Hypothalamus (tissue), 51 donors: ENCODE measurements at places on chromosomes 1 and 21.

DNA sequence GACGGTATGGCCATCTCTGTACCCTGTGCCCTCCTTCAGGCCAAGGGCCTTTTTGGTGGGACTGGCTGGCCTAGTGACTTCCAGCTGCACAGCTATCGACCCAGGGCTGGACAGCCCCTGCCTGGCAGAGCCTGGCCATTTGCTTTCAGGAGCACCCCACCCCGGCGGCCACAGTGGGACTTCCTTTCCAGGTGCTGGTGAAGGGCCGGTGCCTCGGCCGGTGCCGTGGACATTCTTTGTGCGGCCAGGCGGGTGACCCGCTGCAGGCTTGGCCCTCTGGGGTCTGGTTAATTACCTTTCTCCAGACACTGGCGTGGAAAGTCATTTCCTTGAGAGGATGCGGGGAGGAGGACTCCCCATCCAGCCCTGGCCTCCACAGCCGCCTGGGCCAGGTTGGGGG, 50.1 kb downstream of the PRDM16 start:
- DNase-seq = no peak

DNA sequence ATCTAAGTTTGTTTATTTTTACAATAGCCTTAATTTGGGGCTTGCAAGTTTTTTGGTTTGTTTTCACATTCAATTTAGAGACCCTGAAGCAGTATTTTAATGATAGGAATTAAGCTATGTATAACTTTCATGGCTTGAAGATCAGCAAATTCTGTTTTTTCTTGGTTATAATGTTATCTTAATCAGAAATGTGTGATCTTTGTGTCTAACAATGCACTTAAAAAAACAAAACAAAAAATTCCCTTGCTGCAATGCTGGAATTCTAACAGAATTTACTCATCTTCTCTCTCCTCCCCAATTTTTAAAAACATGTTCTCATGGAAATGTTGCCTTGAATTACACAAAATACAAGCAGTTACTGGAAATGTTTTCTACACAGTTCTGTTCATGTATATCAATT, 113.1 kb downstream of the OLFML2B start:
- DNase-seq = no peak

DNA sequence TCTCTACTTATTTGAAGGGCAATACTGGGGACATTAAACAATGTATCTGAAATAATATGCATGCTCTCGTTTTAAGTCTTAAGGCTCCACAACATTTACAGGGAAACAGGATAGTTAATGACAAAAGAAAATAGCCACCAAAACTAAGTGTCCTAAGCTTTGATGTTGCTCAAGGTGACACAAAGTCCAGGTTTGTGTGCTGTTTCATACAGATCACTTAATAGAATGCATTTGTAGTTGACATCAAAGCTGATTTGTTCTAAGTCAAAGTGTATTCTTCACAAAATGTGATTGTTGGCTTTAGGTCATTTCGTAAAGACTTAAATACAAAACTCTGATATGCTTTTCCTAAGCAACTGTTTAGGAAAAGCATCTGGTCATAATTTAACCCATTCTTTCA, 37.5 kb upstream of the MTR start:
- DNase-seq = no peak

- DNase-seq = no peak
These were observed at the start of gene TSTD1 for GRCh38 chr1:161038523-161039153. TSTD1 (minus strand) TSS chr1:161038964; CDS start chr1:161038889, 75 bp downstream.

- DNase-seq = no peak
These were observed 124.8 kb upstream of the LMO4 start for GRCh38 chr1:87203904-87204303.

DNA sequence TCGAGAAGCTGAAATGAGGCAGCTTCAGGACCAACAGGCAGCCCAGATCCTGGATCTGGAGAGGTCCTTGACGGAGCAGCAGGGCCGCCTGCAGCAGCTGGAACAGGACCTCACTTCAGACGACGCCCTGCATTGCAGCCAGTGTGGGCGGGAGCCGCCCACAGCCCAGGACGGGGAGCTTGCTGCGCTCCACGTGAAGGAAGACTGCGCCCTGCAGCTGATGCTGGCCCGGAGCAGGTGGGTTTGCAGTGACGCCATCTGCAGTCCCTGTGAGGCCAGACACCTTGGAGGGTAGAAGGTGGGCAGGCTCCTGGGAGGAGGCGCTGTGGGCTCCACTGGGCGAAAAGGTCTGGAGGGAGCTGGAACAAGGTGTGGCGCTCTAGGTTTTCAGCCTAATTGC, 39.7 kb downstream of the PCNT start:
- no peak for DNase-seq

GRCh38 chr1:37808369-37809319, 636 bp upstream of the YRDC start:
- peak; percentile 86 for DNase-seq

- no peak for DNase-seq
These were observed 4.1 kb downstream of the ABCD3 start for GRCh38 chr1:94422115-94422820.

DNA sequence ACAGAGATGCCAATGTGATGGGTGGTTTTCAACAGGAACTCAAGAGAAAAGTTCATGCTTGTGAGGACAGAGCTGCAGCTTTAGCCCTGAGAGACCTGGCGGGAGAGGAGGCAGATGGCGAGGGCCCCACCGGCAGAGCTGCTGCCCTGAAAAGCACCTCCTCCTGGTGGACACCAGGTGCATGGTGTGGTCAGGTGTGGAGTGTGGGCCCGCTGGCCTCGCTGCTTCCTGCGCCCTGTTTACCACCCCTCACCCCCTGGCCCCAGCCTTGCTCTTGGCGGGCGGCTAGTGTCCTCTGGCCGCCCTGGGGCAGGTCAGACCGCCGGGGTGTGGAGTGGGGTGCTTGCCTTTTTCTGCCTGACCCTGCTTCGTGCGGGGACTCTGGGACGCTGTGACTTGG, 42.8 kb downstream of the PRKCZ start:
- no peak for DNase-seq

- no peak for DNase-seq
These were observed 40.3 kb downstream of the MDM4 start for GRCh38 chr1:204556458-204557052.

GRCh38 chr1:234327577-234328164, 45.6 kb upstream of the COA6 start:
- DNase-seq = no peak

- no peak for DNase-seq
These were observed 24.4 kb upstream of the PTPRF start for GRCh38 chr1:43506233-43506632.

DNA sequence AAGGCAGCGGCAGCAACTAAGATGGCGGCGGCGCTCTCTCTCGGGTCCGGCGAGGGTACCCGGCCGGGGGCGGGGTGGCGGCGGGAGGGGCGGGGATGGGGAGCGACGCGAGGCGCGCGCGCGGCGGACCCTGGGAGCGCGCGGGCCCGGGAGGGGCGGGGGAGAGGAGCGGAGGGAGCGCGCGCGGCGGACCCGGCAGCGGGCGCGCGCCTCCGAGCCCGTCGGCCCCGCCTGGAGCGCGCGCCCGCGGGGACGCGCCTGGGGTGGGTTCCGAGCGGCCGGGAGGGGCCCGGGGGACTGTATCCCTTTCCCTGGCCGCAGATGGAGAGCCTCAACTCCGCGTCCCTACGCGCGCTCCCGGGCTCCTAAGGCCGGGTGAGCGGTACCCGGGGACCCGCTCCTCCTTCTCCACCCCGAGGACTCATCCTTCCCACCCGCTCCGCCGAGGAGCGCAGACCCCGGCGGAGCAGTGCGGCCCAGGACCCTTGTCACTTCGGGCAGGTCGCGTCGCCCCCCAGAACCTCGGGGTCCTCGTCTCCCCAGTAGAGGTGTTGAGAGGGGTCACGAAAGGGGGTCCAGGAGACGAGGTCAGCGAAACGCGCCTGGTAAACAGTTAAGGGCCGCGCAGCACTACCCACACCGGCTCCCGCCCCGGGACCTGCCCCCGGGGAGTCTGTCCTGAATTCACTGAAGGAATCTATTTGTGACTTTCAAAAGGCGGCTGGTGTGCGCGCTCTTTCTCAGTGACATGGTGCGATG, at the start of gene CLSTN1:
Gene CLSTN1 (minus strand): TSS at position 23 of the 759 bp plus-strand sequence. CDS start 232 bp downstream, outside the sequence.
- peak; percentile 83 for DNase-seq

DNA sequence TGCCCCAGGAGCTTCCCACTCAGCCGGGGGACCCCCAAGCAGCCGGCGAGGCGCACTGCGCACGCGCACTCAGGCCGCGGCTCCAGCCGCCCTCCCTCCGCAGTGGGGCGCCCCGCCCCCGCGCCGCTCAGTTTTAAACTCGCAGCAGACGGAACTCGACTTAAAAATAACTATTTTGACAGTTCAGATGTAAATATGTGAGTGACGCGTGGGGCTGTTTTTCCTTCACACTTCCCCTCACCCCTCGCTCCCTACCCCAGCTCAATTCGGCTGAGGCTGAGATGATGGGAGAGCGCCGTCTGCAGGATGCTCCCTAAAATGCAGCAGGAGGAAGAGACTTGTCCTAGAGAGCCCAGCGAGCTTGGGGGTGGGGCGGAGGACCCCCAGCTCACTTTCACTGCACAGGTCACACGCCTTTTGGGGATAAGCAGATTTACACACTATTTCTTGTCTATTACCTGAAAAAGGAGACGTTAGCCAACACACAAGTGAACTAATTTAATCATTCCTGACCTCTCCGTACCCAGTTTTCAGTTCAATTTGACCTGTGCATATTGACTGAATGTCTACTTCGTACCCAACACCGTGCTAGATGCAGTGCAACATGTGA, 8.9 kb upstream of the LEMD1 start:
- DNase-seq = peak; percentile 46

GRCh38 chr1:106224426-106224825, 832.0 kb upstream of the PRMT6 start:
- DNase-seq = no peak

DNA sequence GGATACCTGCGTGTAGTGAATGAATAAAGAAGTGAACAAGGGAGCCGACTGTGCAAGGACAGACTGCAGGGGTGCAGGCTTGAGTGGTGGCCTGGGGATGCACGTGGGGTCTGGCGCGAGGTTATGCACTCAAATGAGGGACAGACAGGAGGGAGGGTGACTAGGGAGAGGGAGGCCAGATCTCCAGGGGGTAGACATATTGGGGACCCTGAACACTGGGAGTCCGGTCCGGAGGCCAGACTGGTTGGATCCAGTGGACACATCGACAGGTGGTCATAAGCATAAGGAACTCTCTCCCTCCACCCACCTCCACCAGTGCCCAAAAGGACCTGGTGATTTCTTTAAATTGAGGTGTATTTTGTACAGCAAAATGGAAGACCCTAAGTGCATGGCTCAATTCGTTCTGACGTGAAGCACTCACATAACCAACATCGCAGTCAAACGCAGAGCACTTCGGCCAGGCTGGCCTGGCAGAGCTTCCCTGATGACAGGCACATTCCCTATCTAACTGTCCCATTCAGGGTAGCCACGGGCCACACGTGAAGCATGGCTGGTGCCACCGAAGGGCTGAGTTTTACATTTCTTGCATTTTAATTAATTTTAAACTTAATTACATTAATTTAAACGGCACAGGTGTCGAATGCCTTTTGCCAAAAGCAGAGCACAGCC, 14.0 kb downstream of the WNT3A start:
- no peak for DNase-seq

- no peak for DNase-seq
These were observed 9.1 kb upstream of the IFI16 start for GRCh38 chr1:159000625-159001024.

DNA sequence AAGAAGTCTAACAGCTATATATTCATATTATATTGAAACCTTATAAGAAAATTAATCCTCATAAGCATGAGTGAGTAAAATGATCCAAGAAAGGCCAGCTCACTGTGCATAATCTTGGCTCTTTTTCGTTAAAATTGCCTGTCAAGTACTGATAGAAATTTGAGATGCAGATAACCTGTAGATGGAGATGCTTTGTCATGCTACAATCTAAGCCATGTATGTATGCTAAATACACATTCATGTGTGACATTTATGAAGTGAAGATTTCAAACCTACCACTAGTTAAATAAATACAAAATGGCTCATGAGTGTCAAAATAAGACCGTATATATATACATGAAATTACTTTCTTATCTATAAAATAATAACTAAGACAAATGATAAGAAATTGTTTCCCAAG, 1491.5 kb upstream of the PRMT6 start:
- DNase-seq = no peak

DNA sequence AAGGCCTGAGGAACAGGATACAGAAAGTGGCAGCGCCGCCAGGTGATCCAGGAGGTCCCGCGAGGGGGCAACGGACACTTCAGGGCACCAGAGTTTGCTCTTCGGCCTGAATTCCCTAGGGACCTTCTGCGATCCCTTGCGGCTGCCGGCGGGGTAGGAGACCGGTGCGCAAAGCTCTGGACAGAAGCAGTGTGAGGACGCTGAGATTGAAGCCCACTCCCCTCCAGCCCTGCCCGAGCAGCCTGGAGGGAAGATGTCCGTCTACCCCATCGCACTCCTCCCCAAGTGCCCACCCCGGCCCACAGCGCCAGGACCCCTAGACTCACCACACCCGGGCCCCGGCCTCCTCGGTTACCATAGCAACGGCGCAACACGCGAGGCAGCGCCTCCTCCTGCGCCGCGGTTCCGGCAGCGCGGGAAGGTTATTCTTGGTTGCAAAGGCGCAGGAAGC, at the start of gene ANKRD45:
Gene ANKRD45 (minus strand): TSS at position 361 of the 451 bp plus-strand sequence. CDS start 10,433 bp downstream, outside the sequence.
- peak; percentile 6 for DNase-seq

- DNase-seq = no peak
These were observed 142.0 kb upstream of the ZNHIT6 start for GRCh38 chr1:85850238-85850637.

GRCh38 chr1:238401144-238401543, 510.4 kb upstream of the ZP4 start:
- no peak for DNase-seq

DNA sequence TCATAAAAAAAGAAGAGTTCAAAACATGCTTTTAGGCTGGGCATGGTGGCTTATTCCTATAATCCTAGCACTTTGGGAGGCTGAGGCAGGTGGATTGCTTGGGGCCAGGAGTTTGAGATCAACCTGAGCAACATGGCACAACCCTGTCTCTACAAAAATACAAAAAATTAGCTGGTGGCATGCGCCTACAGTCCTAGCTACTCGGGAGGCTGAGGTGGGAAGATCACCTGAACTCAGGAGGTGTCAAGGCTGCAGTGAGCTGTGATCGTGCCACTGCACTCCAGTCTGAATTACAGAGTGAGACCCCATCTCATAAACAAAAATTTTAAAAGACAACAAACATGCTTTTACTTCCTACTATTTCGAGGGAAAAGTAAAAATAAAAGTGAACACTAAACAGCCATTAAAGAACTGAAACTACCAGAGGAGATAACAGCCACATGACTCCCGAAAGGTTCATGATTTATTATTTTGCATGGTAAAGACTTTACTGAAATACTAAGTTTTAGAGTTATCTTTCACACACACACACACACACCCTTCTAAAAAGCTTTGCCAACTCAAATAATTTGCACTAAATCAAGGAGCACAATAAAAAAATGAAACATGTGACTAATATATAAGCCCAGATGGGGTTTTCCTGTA, 48.1 kb downstream of the USP1 start:
- no peak for DNase-seq
